ENCODE measurements at places on chromosomes 6 and 20.

- DNase-seq, result no peak
Measured at GRCh38 chr6:134004714-134005113, 47.7 kb downstream of the SLC2A12 start.

- DNase-seq, result no peak
Measured at GRCh38 chr6:1622220-1622850, 12.6 kb downstream of the FOXC1 start.

- no peak for DNase-seq
Measured at GRCh38 chr6:125722886-125723285, 26.5 kb upstream of the HEY2 start.

DNA sequence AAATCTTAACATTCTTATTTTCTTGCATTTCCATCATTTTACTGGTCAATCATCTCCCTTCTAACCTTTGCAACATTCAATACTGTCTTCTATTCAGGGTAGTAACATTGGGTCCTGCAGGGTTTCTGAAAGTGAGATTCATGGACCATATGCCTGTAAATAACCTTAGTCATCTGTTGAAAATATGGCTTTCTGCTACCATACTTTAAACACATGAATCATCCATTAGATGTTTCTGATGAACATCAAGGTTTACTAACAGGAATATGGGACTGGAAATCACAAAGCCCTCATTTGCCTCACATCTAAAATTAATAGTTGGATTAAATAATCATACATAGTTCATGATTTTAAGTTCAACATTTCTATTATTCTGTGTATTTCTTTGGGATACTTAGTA is 475.9 kb upstream of the MARCKS start:
- no peak for DNase-seq

DNA sequence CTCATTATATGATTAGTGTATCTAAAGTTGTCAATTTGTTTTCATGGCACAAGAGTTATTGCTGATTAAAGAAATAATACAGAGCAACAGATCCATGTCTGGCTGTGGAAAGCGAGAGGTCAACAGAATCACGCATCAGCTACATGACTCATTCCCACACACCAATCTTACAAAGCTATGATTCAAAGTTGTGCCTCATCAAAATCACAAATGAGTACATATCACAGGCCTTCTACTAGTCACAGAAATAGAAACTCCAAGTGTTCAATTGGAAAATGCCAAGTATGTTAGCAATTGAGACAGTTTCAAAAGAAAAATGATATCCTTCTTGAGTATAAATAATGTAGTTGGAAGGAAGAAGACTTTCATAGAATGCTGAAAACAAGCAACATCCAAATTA is 57.8 kb upstream of the NKAIN2 start:
- DNase-seq, result no peak

Measured in stimulated activated CD8-positive, alpha-beta memory T cell treated with anti-CD3 and anti-CD28 coated beads, Interleukin-4, amount 100 ng/mL, for 1 hour (primary cell).